ENCODE measurements at places on chromosomes 4 and X.

GRCh38 chr4:9970399-9971011 lies 50.8 kb downstream of the SLC2A9 start:
- no peak for DNase-seq

DNA sequence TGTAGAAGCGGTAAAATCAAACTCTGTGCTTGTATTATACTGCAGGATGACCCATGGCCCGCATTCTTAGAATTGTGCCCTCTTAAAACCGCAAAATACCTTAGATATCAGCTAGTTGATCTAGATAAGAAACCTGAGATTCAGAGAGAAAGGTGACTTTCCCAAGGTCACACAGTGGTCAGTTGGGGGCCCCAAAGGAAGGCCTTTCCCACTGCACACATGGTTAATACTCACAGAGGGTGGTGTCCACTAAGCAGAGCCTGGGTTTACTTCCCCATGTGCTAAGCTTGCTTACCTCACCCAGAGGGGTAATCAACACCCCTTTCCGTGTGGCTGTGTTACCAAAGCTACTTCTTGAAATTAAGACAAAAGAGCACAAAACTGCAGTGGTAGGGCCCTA lies 66.3 kb downstream of the RBM47 start:
- DNase-seq, result no peak

DNA sequence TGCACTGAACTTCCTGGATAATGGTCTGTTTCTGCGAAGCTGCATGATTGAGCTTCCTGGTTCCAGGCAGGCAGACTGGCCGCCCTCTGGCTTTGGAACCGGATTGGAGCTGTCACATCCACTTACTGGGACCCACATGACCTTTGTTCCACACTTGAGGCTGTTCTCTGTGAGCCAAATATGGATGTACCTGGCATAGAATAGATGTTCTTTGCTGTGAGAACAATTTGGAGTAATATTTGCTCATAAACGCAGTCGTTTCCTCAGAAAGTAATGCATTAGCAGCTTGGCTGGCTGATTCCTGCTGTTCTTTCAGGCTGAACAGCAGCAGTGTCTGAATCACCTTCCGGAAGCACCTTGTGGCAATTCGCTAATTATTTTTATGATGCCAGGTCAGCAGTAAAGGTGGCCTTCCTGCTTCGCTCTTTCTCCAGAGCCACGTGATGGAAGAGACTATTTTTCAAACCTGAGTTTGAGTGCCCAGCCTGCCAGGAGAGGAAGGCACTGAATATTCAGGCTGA lies 78.1 kb upstream of the BOD1L1 start:
- DNase-seq, result no peak

DNA sequence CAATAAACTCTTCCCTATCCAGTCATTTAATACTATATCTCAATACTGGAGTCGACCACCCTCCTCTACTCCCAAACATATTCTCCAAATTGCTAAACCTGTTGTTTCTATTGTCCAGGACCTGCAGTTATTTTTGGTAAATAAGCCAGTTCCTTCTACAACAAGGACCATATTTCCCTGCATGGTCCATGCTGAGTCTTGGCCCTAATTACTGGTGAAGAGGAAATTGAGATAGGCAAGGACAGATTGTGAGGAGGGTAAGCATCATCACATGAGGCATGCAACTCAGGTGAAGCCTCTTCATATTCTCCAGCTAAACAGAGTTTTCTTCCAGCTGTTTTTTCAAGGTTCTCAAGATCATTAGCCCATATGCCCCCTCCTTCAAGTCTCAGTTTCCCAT lies 1193.6 kb downstream of the RAPGEF2 start:
- DNase-seq, result no peak

- DNase-seq, result no peak
Observed at GRCh38 chr4:151888367-151888866, 127.6 kb upstream of the GATB start.

- no peak for DNase-seq
Observed at GRCh38 chr4:82145850-82146249, 227.9 kb downstream of the HNRNPD start.

DNA sequence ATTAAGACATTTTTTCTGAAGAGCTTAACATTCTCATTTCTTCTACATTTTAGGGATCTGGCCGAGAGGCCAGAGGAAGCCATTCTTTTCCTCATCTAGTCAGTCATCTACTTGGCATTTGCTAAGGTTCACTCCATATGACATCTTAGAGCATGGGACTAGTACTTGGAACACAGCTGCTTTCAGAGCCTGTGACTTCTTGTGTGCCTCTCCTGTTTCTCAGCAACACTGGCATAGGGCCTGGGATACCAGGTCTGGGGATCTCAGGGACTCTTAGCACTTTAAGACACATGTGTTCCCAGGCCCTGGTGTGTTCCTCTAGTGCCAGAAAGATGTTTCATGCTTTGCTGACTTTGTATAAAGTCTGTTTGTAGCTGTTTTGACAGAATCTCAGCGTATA lies 7.3 kb downstream of the PLP1 start:
- no peak for DNase-seq

GRCh38 chr4:48436318-48436717 lies 46.8 kb upstream of the SLC10A4 start:
- DNase-seq, result no peak
